ENCODE measurements at places on chromosomes 1 and 21.

GRCh38 chr1:183097438-183098051 is 74.3 kb downstream of the LAMC1 start:
- DNase-seq, result no peak

DNA sequence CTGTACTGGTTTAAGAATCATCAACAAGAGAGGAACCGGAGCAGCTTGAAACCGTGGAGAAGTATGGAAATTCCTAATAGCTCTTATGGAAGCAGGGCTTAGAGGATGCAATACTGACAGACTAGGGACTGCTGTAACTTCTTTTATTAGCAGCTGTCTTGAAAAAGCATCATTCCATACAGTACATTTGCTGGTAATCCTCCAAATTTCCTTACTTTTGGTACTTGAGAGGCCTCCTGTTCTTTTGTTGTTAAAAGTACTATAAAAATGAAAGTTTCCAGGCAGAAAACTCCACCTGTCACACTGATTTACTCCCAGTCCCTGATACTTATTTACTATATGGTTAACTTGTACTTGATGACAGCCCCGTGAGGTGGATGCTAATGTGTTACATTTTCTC is 7.7 kb downstream of the OMA1 start:
- DNase-seq, result no peak

DNA sequence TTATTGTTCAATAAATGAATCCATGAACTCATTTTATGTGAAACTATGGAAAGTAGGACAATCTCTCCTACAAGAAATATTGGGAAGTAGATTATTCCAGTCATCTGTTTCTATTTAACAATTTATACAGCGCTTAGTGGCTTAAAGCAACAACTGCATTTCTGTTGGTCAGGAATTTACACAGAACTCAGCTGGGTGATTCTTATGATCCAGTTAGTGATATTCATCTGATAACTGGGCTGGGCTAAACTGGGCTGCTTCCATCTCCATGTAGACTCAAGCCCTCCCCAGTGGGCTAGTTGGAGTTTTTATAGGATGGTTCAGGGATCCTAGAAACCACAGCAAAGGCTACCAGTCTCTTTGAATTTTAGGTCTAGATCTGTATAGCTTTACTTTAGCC is 497.9 kb upstream of the NEGR1 start:
- DNase-seq, result no peak

GRCh38 chr1:53313556-53313955 is 14.3 kb downstream of the LRP8 start:
- no peak for DNase-seq
